ENCODE measurements at places on chromosomes 4 and X.

DNA sequence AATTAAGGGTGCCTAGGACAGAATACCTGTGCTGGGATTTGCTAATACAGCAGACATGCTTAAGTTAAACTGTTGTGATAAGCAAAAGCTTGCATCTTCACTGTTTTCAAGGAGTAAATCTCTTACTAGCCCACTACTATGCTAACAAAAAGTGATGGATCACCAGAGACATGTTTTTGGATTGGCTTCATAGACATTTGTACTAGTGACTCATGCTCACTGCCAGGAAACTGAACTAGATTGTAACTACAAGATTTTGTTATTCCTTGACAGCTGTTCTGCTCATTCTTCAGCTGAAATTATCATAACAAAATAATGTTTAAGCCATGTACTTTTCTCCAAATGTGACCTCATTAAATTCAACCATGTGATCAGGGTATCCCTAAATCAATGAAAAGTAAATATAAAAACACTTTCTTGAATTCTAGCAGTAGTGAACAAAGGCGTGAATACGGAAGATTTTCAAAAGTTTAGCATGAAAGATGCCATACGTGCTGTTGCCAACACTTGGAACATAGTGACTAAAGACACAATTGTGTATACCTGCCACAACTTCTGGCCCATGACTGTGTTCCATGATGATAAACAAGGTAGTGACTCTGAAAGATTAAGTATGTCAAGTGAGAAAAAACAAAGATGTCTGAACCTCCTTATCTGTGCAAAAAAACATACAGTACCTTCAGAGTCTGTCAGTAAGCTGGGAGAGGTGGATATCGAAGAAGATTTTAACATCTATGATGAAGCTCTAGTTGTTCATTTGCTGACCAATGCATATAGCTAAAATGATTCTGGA, 154.0 kb downstream of the BTC start:
- DNase-seq, result no peak

GRCh38 chr4:26861434-26862186, 969 bp downstream of the STIM2 start:
- peak; percentile 84 for DNase-seq

DNA sequence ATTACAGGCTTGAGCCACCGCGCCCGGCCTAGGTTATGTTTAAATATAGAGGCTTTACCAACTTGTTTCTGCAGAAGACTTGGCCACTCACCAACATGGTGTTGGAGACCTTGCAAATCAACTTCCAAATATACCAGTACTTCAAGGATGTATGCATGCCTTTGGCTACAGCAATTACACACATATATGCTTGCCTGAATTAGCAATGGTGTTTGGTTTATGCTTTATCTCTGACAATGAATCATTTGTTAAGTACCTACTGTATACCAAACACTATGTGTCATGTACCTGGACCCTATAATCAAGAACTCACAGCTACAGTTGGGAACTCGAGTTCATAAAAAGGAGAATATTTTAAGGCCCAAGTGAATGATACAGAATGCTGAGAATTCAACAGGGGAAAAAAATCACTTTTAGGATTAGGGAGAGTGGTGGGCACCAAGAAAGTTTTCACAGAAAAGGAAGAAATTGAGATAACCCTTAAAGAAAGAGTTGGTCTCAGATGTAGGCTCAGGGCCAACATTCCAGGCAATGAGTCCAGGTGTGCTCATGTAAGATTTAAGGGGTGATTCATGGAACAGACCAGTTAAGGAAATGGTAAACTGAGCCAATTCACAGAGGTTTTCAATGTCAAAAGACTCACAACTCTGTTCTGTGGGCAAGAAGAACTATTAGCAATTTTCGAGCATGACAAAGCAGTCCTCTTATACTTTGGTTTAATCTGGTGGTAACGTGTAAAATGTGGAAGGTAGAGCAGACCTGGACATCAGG, 98.9 kb downstream of the BCOR start:
- no peak for DNase-seq

DNA sequence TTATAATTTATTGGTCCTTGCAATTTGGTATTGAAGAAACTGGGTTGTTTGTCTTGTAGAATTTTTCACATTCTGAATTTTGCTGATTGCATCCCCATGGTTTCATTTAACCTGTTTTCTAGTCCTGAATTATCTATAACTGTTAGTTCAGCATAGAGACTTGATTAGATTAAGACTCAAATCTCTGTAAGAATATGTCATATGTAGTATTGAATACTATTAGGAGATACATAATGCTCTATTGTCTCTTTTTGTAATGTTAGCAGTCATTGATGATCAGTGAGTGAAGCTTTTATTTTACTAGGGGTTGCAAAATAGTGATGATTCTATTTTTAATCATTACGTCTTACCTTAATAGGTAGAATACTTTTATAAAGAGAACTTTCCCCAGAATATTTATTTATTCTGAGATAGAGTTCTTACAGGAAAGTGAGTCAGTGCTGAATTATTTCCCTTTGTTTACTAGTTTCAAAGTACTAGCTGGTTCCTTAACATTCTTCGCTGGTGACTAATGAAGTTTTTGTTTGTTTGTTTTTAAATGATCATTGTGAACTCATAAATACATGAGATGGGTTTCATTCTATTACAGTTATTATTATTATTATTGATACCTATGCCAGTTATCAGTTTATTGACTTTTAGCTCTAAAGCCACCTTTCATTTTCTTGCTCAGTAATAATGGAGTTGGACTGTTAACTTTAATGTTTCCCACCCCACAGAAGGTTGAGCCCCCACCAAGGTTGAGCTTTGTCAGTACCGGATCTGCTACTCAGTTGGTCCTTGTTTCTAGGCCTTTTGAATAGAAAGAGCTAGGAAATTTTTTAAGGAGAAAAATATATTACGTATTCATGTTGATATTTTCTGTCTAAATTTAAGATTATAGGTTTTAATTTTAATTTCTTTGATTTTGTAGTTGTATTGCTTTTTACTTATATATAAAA, 102.3 kb downstream of the LARP1B start:
- no peak for DNase-seq

DNA sequence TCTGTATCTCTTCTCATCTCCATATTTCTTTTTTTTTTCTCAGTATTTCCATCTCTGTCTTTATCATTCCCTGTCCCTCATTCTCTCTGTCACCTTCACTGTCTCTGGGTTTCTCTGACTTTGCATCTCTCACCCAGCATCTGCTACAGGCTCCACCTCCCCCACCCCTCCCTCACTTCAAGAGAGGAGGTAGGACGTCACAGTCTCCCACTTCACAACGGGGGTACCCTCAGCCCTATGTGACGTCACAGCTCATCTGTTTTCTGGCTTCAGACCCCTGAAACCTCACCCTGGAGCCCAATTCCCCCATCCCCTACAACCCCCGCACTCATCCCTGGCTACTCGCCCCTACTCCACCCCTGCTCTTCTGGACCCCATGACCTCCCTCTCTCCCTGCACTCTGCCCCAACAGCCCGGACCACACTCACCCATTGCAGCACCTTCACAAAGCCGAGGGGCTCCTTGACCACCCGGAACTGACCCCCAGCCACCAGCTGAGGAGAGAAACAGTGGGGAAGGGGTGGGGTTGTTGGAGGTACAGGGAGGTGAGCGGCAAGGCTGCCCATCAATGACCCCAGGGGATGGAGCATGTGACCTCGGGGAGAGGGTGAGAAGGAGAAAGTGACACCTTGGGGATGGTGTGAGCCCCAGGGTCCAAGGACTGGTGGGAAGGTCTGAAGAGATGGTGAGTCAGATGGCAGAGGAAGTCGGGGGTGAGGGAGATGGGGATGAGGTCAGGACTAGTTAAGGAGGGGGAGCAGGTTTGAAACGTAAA, 1.3 kb downstream of the SYP start:
- DNase-seq, result no peak

Measured in coronary artery (tissue), 2 donors.